ENCODE measurements at places on chromosomes 16 and 17. TPM values are rescaled to one million over a fixed set of nuclear protein-coding genes. Genes with fewer than 3 reads are reported as not detected.
A peak's percentile ranks its signal among the peaks of the same experiment; 100 is the strongest.

- DNase-seq: no peak
Observed at GRCh38 chr17:81179220-81179619, 13.2 kb upstream of the AATK start.

NEUROD2 gene
- not detected for polyA plus RNA-seq

EVI2B gene
- polyA plus RNA-seq: 0.43 TPM

- no peak for DNase-seq
Observed at GRCh38 chr16:74503412-74503811, 82.1 kb upstream of the CLEC18B start.

MINK1 gene
- 32.6 TPM for polyA plus RNA-seq

- no peak for DNase-seq
Observed at GRCh38 chr16:51710905-51711563, 560.0 kb upstream of the SALL1 start.

DNA sequence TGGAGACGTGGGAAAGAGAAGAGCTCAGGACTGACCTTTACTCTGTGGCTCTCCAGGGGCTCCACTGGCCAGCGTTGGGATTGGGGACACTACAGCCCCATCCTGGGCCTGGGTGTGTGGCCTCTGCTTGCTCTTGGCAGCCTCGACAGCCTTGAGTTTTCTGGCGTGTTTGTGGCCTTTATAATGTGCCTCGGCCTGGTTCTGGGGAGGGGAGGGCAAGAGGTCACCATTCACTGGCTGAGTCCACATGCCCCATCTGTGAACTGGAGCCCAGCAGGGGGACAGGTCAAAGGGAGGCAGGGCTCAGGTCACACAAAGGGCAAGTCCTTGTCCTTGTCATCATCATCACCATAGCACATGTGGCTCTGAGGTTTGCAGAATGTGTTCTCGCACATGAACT lies 11.7 kb downstream of the NKIRAS2 start:
- DNase-seq: no peak

NOG gene
- polyA plus RNA-seq: 0.26 TPM

- DNase-seq: no peak
Observed at GRCh38 chr17:73420897-73421296, 109.1 kb upstream of the CDC42EP4 start.

GRCh38 chr16:70777496-70777895 lies 23.5 kb downstream of the VAC14 start:
- no peak for DNase-seq

DNA sequence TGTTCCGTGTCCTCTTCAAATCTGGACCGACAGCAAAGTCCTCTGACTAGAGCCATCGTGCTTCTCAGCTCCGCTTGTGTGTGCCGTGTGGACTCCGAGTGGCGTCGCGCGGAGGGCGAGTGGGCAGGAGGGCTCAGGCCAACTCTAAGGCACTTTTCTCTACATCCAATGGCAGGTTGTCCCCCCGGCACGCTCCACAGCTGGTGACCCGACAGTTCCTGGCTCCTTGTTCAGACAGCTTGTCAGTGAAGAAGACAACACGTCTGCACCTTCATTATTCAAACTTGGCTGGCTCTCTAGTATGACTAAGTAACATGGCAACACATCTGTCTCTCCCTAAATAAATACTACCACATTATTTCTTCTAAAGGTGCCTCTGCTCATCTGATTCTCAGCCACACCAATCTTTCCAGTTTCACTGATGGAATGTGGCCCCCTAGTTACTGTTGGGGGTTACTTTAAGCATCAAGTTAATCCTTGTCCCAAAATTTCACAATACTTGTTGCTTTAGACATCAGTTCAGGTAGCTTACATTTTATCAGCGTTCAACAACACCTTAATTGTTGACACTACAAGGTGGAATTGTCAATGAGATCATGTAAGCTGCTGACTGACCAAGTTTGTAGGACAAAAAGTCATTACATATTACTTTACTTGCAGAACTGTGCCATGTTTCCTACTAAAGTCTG lies 15.4 kb downstream of the COG1 start:
- no peak for DNase-seq

- no peak for DNase-seq
Observed at GRCh38 chr17:43658900-43659299, 2.8 kb downstream of the MEOX1 start.

SPATA32 gene
- not detected for polyA plus RNA-seq

SMURF2 gene
- 38.5 TPM for polyA plus RNA-seq

TRIM72 gene
- not detected for polyA plus RNA-seq

DNA sequence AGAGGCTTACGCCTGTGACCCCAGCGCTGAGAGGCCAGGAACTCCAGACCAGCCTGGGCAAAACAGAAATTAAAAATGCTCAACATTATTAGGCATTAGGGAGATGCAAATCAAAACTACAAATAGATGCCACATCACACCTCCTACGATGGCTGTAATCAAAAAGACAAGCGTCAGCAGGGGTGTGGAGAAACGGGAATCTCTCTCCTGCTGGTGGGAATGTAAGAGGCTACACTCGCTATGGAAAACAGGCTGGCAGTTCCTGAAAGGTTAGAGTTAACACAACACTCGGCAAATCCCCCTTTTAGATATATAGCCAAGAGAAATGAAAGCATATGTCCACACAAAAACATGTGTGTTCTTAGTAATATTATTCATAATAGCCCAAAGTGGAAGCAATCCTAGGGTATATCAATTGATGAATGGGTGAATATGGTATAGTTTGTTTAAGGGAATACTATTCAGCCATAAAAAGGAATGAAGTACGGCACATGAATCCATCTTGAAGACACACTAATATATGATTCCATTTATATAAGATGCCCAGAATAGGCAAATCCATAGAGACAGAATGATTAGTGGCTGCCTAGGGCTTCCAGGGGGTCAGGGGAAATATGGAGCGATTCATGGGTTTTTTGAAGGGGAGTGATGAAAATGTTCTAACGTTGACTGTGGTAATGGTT lies 1.8 kb upstream of the NPRL3 start:
- DNase-seq: no peak

LGALS3BP gene
- polyA plus RNA-seq: 102 TPM

- no peak for DNase-seq
Observed at GRCh38 chr17:8079291-8080207, 8.0 kb downstream of the ALOX12B start.

DNA sequence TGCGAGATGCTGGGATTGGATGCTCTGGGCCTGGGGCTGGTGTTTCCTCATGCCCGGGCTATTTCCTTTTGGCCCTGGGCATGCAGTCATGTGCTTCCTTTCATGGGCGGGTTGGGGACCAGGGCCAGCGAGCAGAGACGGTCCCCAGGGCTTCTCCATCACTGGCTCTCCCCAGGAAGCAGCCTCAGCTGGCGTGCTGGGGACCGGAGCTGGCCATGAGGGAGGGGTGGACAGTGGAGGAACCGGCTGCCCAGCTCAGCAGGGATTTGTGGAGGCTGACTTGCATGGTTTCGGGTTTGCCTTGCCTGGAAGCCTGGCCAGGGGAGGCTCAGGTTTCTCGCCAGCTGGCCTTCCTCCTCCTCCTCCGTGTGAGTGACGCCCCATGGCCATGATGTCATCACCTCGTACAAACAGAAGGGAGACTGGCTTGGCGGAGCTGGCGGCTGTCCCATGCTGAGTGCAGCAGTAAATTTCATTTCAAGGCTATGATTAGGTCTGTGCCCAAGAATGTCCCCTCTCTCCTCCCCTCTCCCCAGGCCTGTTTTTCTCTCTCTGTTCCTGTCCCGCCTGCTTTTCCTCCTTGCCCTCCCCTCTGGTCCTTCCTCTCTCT lies 8.9 kb upstream of the TIMP2 start:
- DNase-seq: peak; percentile 97
